ENCODE measurements at places on chromosomes 1 and 21.

GRCh38 chr1:96060621-96061020, 661.0 kb upstream of the PTBP2 start:
- DNase-seq, result no peak

DNA sequence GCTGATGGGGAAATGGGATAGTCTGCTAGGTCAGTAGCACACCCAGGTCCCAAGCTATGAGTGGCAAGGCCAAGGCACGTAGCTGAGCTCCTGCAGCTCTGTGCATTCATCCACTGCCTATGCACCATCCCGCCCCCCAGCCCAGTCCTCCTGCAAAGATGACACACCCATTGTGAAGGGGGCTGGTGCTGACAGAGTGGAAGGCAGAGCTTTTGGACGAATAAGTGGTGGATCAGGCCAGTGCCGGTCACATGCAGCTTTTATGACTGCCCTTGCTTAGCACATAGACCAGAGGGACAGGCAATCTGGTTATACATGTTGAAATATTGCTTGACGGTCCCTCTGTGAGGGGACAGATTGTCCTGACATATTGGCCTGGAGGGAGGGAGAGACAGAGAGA, 494.3 kb downstream of the PTPRU start:
- no peak for DNase-seq

- DNase-seq, result no peak
Measured at GRCh38 chr1:241596633-241597032, 43.5 kb downstream of the CHML start.

DNA sequence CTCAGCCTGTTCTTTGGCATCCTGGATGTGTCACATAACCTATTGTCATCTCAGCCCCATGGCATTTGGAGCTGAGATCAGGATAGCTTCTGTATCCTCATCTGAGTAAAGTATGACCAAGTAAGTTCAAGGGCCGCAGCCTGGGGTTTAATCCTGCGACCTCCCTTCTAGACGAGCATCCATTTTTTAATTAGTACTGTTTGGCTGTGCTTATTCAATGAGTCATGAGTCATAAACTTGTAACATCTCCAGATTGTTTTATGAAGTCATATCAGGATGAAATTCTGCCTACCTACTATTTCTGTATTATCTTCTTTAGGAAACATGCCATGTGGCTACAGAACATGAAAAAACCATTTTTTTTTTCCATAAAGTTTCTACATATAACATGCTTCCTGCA, 119.1 kb downstream of the ERG start:
- DNase-seq, result no peak

DNA sequence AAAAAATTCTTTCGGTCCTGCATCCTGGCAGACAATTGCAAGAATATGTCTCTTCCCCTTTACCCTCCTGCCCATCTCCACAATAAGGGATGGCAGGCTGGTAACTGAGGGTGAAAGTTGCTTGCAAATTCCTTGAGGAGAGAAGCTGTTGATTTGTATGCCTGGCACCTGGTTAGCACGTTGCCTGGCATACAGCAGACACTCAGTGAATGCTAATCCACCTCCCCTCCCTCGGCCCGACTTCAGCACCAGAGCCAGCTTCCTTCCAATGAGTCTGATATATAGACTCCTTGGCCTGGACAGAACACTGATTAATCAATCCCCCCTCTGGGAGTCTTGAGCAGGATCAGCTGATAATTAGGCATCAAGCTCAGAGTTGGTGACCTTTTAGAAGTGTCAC, 39.1 kb downstream of the KCNC4 start:
- no peak for DNase-seq

DNA sequence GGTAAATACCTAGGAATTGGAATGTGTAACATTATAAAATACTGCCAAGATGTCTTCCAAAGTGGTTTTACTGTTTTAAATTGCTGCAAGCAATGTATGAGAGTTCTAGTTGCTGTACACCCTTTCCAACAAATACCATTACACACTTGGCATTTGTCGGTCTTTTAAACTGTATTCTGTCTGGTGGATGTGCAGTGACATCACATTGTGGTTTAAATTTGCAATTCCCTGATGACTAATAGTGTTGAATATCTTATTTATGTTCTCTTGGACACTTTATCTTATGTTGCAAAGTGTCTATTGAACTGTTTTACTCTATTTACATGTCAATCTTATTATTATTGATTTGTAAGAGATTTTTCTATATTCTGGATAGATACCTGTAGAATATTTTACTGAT, 561.2 kb upstream of the B3GALT2 start:
- no peak for DNase-seq

GRCh38 chr1:3651026-3651929, 1.0 kb upstream of the TP73 start:
- DNase-seq, result no peak

DNA sequence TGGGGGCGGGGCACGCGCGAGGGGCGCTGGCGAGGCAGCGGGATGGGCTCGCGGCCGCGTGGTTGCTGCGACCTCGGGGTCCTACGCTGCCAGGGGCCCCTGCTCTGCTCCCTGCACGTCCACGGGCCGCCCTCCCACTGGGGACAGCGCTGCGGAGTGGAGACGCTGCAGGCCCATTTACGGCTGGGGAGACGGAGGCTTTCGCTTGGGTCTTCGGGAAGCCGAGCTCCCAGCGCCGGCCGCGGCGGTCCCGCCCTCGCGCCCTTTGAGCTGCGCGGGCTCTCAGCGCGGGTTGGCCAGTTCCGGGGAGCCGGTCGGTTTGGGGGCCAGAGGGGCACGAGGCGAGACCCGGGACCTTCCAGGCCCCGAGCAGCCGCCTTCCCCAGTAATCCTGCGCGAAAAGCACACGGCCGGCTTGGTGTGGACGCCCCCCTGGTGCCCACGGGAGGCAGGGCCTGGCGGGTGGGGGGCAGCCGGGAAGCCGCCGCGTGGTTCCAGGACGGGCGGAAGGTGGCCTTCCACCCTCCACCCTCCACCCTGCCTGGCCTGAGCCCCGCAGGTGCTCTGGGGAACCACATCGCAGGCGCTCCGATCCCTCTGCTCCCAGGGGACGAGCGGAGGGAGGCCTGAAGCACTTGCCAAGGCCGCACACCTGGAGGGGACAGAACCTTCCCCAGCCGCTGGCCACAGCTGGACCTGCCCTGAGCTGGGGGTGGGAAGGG, 570 bp upstream of the PEX10 start:
- DNase-seq, result no peak

DNA sequence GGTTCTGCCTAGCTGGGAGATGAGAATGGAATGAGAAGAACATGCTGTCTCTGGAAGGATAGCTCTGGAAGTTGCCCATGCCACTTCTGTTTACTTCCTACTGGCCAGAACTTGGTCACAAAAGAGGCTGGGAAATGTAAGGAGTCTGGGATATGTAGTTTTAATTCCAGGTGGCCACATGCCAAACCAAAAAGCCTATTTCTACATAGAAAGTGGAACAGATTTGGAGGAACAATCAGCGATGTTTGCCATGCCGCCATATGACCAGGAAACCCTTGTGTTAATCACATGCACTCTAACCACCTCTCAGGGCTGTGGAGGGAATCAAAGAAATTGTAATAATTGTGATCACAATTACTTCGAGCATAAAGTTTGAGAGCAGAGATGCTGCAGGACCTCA, 10.0 kb upstream of the OLIG2 start:
- no peak for DNase-seq

GRCh38 chr1:91165033-91165654, 143.3 kb upstream of the ZNF644 start:
- peak; percentile 29 for DNase-seq

- no peak for DNase-seq
Measured at GRCh38 chr21:27677546-27677945, 710.7 kb upstream of the ADAMTS5 start.

GRCh38 chr21:31668651-31669491, 9.4 kb downstream of the SOD1 start:
- DNase-seq, result no peak

DNA sequence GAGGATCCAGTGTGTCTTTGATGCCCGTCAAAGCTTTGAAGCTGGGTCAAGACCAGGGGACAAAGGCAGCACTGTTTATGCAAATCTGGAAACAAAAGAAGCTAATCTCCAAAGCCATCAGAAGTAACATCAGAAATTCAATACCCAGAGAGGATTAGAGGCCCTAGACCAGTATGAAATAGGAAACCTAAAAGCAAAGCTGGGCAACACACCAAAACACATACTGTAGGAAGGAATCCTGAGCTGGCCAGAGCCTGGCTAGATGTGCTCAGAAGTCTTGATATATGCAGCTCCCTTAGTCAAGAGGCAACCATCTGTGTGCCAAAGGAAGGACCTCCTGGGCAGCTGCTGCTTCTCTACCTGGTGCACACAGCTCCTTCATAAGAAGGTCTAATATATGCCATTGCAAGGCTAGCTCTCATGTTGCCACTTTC, 12.3 kb downstream of the COLGALT2 start:
- DNase-seq, result no peak

- DNase-seq, result no peak
Measured at GRCh38 chr1:91885213-91885715, 687 bp downstream of the TGFBR3 start.

DNA sequence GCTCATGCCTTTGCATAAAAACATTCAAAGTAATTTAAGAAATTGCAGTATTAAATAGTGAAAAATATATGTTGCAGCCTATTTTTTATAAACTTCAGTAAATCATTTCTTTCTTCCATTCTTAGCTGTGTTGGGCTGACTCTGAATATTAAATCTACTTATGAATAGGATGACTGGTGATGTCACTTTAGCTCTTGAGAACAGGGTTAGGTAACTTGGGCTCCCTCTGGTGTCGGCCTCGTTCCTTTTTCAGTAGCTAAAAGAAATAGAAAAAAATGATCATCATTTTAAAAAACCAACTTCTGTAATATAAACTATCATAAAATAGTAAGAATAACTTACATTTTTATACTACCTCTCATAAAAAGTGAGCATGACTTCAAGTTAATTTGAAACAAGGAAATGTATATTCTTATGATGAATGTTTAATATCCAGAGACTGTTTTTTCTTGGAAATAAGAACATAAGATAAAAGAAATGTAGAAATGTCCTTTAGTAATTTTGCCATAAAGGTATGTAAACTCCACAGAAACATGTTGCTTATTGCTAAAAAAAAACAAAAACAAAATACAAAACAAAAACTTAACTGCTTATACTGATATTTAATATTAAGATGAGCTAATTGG, 26.8 kb upstream of the NCAM2 start:
- peak; percentile 24 for DNase-seq
